ENCODE measurements at places on chromosomes 4 and X.

DNA sequence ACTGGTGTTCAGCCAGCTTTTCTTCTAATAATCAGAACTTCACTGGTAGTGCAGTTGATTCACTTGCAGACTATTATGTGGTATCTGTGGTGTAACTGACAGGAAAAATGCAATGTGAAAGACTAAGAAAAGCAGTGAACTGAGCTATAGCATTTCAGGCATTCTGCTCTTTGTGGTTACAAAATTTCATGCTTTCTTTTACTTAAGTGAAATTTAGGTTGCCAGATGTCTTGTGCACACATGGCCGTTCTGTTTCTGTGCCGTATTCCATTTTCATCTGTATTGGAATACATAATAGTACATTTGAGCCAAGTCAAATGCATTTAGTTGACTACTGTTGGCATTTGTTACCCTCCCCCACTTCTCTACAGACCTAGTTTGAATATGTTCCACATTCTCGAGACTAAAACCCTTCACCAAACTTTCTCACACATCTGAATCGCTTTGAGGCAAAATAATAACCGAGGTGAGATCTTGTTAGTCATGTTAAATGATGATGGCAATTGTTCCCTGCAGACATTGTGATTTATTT lies 8.2 kb downstream of the RTL3 start:
- DNase-seq = peak; percentile 54

GRCh38 chrX:18997916-18998315 lies 14.0 kb upstream of the PHKA2 start:
- no peak for DNase-seq

DNA sequence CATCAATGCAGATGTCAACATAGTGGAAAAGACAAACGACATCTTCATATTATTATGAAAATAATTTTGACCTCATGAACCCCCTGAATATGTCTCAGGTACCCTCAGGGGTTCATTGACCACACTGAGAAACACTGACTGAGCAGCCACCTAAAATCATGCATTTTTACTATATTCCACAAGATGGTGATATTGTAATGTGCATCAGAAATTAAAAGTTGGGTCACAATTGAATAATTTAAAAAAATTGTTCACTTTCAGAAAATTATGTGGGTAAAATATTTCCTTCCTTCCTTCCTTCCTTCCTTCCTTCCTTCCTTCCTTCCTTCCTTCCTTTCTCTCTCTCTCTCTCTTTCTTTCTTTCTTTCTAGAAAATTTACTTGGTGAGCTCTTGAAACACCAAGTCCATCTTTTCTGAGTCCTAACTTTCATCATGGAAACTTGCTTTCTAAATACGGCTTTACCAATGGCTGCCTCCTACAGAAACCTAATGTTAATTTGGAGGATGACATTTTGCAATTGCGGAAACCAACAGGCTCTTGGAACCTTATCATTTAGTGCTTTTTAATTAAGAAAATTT lies 103.6 kb downstream of the RTL3 start:
- DNase-seq = no peak

GRCh38 chr4:1351854-1352566 lies 5.0 kb downstream of the UVSSA start:
- DNase-seq = no peak

DNA sequence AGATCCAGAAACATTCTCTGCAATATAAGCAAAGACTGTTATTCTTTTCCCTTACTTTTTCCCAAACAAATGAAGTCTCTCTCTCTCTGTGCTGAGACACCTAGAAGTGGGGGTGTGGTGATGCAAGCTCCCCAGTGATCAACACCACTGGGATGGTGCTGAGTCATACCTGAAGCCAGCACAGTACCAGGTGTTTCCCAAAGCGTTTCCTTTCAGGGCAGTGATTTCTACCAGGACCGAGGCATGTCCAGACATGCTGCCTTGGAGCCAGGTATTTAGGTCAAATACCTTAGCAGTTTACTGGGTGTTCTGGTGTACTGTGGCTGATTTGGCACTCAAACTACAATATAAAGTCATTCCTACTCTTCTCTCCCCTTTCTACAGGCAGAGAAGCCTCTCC lies 726.5 kb downstream of the FAM133A start:
- DNase-seq = no peak
